ENCODE measurements at places on chromosomes 2 and 18.

GRCh38 chr18:47903809-47904208, 26.6 kb downstream of the SMAD2 start:
- DNase-seq: no peak

- DNase-seq: peak; percentile 1
Measured at GRCh38 chr2:211930331-211930730, 608.3 kb downstream of the ERBB4 start.

DNA sequence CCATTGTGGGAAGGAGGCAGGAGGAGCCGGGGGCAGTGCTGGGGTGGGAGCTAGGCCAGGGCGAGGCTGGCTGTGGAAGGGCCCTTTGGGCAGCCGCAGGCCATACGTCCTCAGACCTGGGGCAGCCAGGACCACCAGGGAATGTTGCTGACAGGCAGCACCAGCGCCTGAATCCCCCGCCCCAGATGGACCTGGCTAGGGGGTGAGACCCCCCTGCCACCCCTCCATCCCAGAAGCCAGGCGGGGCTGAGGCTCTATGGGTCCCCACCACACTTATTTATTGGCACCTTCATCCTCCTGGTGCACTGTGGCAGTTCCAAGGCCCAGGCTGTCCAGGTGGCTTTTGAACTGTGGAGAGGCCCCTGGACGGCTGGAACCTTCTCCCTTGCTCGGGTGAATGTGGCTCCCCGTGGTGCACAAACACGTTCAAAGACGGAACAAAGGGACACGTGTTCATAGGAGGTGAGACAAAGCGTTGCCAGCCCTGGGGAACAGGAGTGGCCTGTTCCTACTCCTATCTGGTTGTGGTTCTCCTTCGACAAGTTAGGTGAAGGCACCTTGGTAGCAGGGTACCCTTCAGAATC, 35.1 kb downstream of the RAMP1 start:
- DNase-seq: no peak

DNA sequence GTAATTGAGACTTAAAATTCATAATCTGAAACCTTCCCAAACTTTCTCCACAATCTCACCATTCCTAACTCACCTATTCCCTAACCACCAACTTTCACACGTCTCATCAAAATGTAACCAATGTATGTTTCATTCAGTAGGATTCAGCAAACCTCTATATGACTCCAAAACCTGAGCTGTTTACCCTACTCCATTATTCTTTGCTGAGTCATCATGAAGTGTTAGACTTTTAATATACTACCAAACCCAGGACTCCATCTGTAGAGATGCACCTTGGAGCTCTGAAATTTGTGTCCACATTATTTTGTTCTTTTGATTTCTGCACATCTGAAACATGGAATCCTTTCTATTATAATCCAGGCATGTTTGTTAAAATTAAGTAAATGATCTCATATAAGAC, 727.0 kb upstream of the PIK3C3 start:
- DNase-seq: no peak

GRCh38 chr18:8611916-8612576, 2.8 kb downstream of the RAB12 start:
- DNase-seq: no peak

DNA sequence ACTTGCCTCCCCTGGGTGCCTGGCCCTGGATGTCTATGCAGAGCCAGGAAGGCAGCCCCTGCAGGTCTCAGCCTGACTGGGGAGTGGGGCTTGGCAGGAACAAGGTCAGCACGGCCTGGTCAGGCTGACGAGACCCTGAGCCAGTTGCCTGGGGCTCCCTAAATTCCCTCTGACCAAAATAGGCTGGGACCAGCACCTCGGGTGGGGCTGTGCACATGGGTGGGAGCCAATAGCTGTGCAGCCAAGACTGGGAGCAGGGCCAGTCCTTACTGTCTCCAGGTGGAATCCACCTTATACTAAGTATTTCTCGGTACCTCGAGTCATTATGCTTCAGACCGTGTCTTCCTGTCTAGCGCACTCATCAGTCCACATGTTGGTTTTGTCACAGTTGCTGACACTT, 11.4 kb upstream of the IL1R2 start:
- no peak for DNase-seq

GRCh38 chr2:161547130-161547529, 77.1 kb upstream of the SLC4A10 start:
- no peak for DNase-seq

GRCh38 chr2:176997074-176997791, 215.4 kb upstream of the HNRNPA3 start:
- peak; percentile 26 for DNase-seq

DNA sequence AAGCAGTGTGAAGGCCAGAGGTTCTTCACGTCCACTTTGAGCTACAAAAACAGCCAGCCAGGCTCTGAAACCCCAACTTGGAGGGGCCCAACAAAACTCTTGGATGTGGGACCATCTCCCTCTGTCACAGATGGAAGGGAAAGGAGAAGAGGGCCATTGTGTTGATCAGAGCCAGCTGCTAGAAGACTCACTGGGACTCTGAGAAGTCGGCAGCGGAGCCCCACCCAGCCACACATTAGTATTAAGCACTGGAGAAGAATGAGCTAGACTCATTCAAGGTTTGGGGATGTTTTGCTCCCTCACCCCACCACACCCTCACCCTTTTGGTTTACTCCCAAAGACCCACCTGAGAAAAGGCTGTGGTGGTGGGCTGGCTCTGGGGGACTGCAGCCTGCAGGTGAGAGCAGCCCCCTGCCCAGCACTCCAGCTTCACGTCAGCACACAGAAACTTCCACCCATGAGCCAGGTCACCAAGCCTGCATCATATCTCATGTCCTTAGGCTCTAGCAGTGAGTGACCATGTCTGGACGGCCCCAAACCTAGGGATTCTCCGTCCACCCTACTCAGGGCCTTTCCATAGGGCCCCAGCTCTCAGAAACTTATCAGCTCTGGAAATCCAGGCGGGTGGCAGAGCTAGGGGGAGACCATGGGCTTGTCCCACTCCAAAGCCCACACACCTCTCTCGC, 12.6 kb downstream of the TEX51 start:
- no peak for DNase-seq

DNA sequence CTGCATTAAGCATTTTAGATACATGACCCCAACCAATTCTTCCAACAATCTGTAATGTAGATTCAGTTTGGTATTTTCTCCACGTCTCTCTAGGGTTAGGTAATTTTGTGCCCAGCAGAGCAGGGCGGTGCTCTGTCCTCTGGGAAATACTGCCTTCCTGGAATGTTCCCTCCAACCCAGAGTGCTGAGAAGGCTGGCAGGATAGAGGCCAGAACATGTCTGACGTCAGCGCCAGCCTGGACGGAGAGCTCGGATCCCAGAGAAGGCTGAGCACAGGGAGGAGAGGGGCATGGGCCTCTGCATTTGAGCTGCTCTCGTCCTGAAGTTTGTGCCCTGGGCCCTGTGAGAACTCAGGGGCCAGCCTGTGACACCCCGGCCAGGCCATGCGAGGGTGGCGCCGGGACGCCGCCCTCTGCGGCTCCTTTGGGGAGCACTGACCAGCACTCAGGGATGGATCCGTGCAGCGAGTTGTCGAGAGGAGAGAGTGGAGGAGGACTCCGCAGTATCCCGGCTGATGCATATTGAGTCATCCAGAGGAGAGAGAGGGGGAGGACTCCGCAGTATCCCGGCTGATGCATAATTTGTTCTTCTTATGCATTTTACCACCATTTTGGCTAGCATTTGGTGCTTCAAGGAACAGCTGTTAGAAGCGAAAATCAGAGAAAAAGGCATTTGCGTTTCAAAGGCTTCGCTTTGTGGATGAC, 80.0 kb upstream of the PXDN start:
- DNase-seq: no peak

Data from non-pigmented ciliary epithelial cell (primary cell).